CD4-positive, alpha-beta T cell treated with Interleukin-12 subunit alpha and Interleukin-12 subunit beta, for 1 hour (primary cell): ENCODE measurements at places on chromosomes 4 and X.

- DNase-seq = no peak
Observed at GRCh38 chr4:33518856-33519255, 2725.5 kb downstream of the ARAP2 start.

GRCh38 chr4:141684785-141685184 is 48.4 kb downstream of the IL15 start:
- DNase-seq = no peak

- no peak for DNase-seq
Observed at GRCh38 chr4:79334341-79334740, 8.5 kb upstream of the NAA11 start.

DNA sequence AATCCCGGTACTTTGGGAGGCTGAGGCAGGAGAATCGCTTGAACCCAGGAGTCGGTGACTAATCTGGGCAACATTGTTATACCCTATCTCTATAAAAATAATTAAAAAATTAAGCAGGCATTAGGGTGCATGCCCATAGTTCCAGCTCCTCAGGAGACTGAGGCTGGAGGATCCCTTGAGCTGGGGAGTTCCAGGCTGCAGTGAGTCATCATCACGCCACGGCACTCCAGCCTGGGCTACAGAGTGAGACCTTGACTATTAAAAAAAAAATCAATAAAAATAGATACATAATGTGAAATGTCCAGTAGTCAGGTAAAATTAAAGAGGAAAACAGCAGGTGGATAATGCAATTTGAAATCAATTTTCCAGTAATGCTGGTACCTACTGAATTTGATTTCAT is 14.6 kb downstream of the ADGRL3 start:
- DNase-seq = no peak

- no peak for DNase-seq
Observed at GRCh38 chr4:112251019-112251643, 19.5 kb downstream of the AP1AR start.

DNA sequence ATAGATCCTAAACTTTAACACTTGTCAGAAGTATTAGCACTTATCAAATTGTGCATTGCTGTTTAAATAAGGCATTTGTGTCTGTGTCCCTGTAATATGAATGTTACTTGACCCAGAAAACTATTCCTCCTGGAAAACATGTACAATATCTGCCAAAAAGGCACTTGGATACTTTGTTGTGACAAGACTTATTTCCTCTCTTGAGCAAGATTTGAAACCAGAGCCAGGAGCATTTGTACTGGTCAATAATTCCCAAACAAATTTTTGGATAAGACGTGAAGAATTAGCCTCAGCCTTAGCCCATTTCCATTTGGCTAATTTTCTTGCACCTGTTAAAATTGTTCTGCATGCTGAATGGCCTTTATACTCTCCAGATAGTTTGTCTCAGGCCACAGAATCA is 176.3 kb upstream of the GK2 start:
- no peak for DNase-seq

DNA sequence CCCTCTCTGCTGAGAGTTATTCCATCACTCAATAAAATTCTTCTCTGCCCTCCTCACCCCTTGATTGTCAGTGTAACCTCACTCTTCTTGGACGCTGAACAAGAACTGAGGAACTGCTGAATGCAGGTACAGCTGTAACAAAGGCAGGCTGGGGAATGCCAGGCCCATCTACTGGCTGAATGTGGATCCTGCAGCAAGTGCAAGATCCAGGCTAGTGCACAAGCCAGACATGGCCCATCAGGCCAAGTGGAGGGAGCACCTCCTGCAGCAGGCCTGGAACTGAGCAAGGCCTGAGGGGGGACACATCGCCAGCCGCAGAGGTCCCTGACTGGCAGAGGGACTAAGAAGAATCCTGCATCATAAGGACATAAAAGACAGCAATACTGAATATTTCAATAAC is 411.8 kb upstream of the PCDH10 start:
- DNase-seq = no peak

DNA sequence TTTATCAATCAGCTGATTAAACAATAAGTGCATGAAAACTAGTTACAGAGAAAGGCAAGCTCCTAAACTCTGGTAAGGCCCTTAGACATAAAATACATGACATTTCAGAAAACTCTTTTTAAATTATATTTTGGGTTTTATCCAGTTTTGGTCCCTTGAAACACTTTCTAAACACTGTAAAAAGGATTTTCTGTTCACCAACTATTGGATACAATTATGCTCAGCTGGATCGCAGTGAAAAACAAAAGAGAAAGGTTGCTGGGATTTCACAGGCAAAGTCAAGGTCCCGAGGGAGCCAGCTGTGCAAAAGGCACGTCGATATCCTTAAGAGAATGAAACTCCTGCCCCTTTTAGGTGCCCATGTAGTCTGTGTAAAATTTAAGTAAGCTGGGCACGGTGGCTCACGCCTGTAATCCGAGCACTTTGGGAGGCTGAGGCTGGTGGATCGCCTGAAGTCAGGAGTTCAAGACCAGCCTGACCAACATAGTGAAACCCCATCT is 1018.4 kb upstream of the INTU start:
- DNase-seq = no peak

GRCh38 chr4:93731456-93731855 is 97.1 kb upstream of the ATOH1 start:
- DNase-seq = no peak

- no peak for DNase-seq
Observed at GRCh38 chr4:168410681-168411080, 69.6 kb downstream of the DDX60L start.

DNA sequence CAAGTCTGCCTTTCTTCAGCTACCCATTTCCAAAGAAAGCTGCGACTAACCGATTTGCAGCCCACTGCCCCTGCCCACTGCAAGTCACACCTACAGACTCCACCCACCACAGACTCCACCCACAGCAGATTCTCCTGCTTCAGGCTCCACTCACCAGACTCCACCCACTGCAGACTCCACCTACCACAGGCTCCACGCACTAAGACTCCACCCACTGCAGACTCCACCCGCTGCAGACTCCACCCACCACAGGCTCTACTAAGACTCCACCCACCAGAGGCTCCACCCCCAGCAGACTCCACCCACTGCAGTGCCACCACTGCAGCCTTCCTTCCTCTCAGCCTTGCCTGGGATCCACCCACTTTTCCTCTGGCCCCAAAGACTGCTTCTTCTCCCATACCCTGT is 41.3 kb downstream of the ABLIM2 start:
- peak; percentile 23 for DNase-seq

DNA sequence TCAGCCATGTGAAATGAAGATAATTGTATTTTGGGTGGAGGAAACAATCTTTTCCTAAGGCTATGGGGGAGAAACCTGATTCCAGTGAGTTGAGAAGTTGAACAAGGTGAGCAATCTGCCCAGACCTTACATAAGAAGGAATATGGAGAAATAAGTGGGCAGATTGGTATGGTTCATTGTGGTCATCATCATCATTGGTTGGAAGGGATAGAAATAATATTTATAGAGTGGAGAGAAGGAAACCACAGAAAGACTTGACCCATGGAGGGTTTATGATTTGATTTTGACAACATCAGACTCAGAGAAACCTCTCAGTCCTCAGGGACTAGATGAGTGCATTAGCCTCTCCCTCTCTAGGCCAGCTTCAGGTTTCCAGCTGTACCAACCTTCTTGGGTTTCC is 177.9 kb upstream of the NEIL3 start:
- no peak for DNase-seq

DNA sequence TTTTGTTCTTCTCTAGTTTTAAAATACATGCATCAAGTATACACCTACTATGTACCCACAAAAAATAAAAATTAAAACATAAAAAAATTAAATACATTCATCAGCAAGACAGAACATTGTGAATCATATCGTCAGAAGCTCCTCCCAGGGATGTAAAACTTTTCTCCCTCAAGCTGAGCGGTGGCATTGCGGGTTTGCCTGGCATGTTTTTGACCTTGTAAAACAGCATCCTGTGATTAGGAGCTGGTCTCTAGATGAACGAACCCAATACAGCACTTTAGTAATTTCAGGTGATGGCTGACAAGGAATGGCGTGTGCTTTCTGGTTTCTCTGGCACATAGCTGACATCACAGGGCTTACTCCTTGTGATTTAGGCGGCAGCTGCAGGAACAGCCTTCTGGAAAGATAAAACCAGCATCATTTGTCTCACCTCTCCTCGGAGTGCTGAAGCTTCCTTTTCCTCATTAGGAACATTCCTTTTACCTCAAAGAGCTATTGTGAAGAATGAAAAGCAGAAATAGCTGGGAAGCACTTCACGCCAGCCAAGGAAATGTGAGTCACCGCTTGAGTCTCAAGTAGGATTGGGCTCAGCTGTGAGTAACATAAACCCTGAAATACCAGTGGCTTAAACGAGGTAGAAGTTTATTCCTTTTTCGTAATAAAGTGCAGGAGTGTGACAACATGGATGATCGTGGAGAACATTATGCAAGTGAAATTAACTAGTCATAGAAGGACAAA is 44.3 kb downstream of the NYX start:
- no peak for DNase-seq

GRCh38 chrX:9378980-9379696 is 85.7 kb upstream of the TBL1X start:
- DNase-seq = no peak

- DNase-seq = no peak
Observed at GRCh38 chr4:107065201-107065600, 29.1 kb upstream of the DKK2 start.

DNA sequence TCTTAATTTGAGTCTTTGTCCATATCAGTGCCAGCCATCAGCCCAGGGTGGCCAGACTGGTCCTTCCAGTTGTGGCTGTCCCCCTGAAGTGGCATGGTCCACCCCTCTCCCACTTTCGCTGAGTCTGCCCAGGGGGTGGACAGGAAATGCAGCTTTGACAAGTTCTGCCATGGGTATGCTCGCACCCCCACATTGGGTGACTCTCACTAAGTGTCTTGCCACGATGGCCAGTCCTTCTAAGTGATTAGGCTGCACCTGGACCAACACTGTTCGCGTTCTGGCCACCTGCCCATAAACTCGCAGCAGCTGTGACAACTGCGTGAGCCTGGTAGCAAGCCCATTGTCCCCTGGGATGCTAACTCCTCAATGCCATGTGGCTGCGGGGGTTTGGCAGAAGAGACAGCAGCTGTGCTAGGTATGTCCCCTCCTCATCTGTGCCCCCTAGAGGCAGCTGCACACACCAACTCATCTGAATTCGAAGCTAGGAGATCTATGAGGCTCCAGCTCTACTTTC is 10.0 kb upstream of the LNX1 start:
- DNase-seq = no peak

GRCh38 chrX:136519069-136519468 is 12.9 kb upstream of the VGLL1 start:
- DNase-seq = no peak

GRCh38 chrX:49858341-49858740 is 20.9 kb upstream of the USP27X start:
- no peak for DNase-seq

DNA sequence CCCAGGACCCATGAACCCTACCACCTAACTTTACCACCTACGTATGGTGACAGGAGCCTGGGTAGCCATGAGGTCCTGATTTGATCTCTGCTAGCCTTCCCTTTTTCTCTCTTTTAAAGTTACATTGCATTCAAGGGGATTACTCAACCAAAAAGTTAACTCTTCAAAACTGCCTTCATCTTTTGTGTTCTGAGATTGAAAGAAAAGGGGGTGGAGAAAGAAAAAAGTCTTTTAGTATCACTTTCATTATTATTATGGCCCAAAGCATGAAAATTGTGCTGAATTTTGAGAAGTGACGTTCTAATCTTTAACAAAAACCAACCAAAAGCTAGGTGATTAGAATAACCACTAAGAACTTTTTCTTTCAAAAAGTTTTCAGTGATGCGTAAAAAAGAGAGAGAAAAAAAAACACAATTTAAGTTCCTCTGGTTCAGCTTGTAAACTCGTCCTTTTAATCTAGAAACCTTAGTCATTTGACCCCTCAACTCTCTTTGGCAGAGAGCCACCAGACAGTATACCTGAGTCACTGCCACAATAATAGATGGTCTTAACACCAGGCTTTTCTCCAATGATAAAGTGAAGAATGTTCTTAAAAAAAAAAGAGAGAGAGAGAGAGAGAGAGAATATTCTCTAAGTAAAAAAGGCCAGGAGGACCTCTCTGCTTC is 347.4 kb upstream of the FGF13 start:
- no peak for DNase-seq

- no peak for DNase-seq
Observed at GRCh38 chrX:140672840-140673731, 36.5 kb upstream of the LINC00632 start.

DNA sequence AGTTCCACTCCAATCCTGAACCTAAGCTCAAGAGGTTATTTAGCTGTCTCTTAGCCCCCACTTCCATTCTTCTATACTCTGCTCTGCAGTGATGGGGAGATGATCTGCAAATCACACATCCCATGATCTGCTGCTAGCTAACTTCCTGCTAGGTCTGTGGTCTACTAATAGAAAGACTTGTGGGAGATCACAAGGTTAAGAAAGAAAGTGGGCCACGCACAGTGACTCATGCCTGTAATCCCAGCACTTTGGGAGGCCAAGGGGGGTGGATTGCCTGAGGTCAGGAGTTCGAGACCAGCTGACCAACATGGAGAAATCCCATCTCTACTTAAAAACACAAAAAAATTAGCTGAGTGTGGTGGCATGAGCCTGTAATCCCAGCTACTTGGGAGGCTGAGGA is 471.1 kb upstream of the NWD2 start:
- no peak for DNase-seq

DNA sequence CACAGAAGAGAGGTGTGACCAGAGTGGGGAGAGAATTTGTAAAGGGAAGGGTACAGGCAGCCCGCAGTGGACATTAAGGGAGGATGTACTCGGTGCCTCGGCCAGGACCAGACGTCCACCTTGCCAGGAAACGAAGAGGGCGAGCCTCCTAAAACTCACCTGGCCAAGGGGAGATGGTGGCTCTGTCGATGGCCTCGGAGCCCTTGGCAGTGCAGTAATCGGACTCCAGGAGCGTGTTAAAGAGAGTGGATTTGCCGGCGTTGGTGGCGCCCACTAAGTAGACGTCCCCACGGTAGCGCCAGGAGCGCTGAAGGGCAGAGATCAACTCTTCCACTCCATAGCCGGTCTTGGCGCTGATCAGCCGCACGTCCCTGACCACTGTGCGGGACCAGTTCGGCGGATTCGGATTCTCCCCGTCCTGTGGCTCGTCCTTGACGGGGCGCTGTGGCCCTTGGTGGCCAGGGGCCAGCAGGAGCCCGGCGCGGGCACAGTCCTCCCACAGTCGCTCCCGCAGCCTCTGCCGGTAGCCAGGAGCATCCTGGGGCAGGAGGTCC is 1.0 kb downstream of the NOA1 start:
- no peak for DNase-seq

GRCh38 chr4:109166586-109166985 is 135.9 kb downstream of the COL25A1 start:
- no peak for DNase-seq

DNA sequence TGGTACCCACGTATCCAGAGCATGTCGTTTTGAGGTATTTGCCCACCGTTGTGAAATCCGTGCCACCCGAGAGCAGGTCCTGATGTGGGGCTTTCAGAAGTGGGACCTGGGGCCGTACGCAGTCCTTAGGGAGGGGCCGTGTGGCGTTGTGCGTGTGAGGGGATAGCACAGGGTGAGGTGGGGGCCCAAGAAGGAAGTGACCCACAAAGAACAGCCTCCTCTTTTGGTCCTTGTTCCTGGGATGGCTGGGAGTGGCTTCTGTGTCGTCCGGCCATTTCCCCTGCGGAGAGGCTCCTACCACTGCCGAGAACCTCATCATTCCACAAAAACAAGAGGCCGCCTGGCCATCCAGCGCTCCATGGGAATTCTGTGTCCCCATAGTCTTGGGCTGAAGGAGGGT is 17.0 kb upstream of the MSANTD1 start:
- DNase-seq = no peak

- no peak for DNase-seq
Observed at GRCh38 chrX:106927700-106928099, 7.5 kb downstream of the CLDN2 start.
